ENCODE measurements at places on chromosomes 2 and 18.
A peak's percentile ranks its signal among the peaks of the same experiment; 100 is the strongest.

- no peak for DNase-seq
- H3K4me1 ChIP-seq = no peaks in the 10 kb centered on the region
- H3K36me3 ChIP-seq = no peaks in the 10 kb centered on the region
- H3K4me3 ChIP-seq = no peak overlapping the region
These were observed 44.4 kb upstream of the LRRTM1 start for GRCh38 chr2:80348953-80349352.

- H3K4me3 ChIP-seq = no peak overlapping the region
- H3K4me1 ChIP-seq = peaks cover 25% of the 10 kb centered on the region
- H3K36me3 ChIP-seq = no peaks in the 10 kb centered on the region
- peak; percentile 18 for DNase-seq
- H3K27me3 ChIP-seq = no peaks in the 10 kb centered on the region
These were observed 809.2 kb downstream of the CNTNAP5 start for GRCh38 chr2:124834331-124834730.

DNA sequence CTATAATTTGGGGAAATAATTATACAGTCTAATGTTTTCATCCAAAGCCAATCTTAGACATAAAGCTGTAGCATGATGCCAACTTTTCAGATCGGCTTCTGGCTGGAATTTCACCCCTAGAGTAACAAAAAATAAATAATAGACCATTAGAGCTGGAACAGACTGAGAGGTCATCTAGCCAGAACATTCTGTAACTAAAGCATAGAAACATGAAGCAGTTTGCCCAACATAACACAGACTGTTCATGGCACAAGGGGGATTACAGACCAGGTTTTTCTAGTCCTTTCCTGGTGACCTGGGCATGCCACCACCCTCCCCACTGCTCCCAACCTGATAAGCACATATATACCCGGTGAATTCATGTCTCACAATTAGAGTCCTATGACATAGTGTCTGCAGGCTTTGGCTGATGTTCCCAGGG lies 116.4 kb upstream of the PPP1CB start:
- no peak for DNase-seq
- H3K36me3 ChIP-seq = no peaks in the 10 kb centered on the region
- H3K27ac ChIP-seq = peak overlapping the region; percentile 84
- no peaks in the 10 kb centered on the region for H3K27me3 ChIP-seq
- H3K4me3 ChIP-seq = no peak overlapping the region

DNA sequence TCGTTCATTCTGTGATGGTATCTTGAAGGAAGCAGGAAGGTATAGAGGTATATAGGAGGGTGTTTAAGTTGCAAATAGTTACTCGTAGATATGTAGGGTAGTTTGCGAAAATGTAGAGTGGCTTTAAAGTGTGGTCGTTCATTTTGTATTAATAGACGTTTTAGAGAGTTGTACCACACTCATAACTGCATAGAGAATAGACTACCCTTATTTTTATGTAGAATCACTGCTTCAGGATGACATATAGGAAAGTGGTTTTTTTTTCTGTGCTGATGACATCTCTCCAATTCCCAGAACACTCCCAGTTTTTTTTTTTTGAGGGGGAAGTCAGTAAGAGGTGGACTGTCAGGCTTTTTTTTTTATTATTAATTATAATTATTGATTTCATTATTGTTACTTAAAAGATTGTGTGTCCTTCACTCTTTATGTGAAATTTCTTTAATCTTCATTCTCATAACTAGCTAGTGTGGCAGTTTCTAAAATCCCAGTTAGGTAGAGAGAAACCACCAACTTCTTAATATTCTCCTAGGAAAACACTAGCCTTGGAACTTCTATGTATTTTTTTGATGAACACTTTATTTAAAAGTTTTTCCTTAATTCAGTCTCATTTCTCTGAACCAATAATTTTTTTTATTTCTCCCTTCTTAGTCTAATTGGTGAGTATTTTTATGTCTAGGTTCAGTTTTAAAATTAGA lies 1.5 kb downstream of the ACTR3 start:
- H3K4me3 ChIP-seq = no peak overlapping the region
- no peaks in the 10 kb centered on the region for H3K27me3 ChIP-seq
- no peak for DNase-seq
- H3K36me3 ChIP-seq = no peaks in the 10 kb centered on the region
- H3K4me1 ChIP-seq = peaks cover 40% of the 10 kb centered on the region
- peak overlapping the region; percentile 91 for H3K27ac ChIP-seq

DNA sequence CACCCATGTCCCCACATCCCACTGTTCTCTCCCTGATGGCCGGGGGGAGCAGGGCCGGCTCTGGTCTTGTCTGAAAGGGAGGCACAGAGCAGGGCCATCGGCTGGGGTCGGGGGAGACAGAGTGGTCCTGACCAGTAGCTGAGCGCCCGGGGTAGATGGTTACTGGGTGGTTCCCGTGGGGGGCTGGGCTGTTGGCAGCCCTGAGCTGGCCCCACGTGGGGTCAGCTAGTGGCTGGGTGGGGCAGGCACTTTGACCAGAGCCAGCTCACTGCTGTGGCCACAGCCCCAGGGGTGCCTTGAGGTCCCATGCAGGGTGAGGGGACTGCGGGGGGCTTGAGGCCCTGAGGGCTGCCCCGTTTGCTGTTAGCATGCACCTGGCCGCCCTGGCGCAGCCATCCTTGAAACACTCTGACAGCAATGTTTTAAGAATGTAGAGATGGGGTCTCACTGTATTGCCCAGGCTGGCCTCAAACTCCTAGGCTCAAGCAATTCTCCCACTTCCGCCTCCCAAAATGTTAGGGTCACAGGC lies 12.3 kb upstream of the NEU4 start:
- no peaks in the 10 kb centered on the region for H3K36me3 ChIP-seq
- no peak for DNase-seq
- H3K27me3 ChIP-seq = peaks cover 4% of the 10 kb centered on the region
- H3K27ac ChIP-seq = no peak overlapping the region
